ENCODE measurements at places on chromosomes 4 and X.

DNA sequence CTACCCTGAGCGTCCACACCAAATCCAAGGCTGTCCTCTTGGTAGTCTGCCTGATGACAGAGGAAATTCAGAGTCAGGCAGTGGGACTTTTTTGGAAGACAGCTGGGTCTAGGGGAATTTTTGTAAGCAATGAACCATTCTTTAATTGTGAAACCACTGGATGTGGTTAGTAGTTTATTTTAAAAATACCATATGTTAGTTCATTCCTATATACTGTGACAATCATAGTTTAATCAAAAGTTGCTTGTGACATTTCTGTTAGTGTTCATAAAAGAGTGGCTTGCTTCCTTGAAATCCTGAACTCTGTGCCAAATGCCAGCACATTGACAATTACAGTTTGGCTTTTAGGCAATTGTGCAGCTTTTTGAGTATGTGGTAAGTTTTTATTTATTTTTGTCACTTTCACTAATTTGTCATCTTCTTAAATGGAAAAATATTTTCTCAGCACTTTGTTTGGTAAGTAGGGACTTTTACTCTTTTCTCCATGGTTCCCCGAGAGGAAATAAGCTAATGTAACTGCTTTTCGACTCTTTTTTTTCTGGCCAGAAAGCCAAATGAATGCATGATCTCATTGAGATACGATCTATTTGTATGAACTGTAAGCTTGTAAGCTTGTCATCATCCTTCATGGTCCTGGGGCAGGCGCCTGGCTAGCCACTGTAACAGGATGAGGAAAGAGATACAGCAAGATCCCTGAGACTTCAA lies 72.6 kb upstream of the SLC4A4 start:
- DNase-seq: no peak

GRCh38 chrX:24148121-24148520 lies 1.4 kb upstream of the ZFX start:
- no peak for DNase-seq

- no peak for DNase-seq
Measured at GRCh38 chr4:147969573-147970385, 237.9 kb downstream of the ARHGAP10 start.

DNA sequence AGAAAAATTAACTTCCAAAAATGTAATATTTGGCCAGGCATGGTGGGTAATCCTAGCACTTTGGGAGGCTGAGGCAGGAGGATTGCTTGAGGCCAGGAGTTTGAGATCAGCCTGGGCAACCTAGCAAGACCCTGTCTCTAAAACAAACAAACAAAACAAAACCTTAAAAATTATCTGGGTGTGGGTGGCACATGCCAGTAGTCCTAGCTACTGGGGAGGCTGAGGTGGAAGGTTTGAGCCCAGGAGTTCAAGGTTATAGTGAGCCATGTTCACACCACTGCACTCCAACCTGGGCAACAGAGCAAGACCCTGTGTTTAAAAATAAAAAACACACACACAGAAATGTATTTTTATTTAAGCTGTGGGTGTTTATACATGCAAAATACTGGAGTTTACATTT lies 12.0 kb downstream of the FAM120C start:
- no peak for DNase-seq

- no peak for DNase-seq
Measured at GRCh38 chrX:109920325-109920724, 82.6 kb upstream of the TMEM164 start.

Measured in HS-27A (cell line).